ENCODE measurements at places on chromosomes 6 and 20.

DNA sequence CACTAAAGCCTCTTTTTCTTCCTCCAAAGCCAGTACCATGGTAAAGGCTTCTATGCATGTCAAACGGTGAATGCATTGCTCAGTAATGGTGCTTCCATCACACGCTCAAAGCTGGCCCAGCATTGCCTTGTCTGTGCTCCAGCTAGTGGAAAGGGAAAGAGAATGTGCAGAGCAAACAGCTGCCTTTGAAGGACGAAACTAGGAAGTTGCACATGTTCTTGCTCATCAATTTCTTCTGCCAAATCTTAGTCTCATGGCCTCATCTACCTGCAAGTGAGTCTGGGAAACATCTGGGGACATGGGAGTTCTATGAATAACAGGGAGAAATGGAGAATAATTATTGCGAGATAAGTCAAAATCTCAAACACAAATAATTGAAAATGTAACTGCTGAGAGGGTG, 216.5 kb upstream of the SSTR4 start:
- DNase-seq, result no peak

DNA sequence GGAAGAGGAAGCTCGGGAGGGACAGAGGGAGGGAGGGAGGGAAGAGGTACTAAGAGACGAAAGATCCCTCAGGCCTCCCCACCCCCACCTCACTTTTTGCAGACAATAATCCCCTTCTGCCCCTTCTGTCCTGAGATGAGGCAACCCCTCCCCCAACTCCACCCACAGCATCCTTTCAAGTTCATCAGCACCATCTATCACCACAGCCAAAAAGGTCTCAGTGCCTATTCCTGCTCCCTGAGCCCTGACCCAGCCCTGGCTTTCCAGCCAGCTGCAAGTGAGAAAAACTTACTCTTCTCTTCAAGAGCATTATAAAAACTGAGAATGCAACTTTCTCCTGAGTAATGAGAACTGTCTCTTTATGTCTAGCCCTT, 133.2 kb upstream of the LRFN2 start:
- DNase-seq, result no peak

DNA sequence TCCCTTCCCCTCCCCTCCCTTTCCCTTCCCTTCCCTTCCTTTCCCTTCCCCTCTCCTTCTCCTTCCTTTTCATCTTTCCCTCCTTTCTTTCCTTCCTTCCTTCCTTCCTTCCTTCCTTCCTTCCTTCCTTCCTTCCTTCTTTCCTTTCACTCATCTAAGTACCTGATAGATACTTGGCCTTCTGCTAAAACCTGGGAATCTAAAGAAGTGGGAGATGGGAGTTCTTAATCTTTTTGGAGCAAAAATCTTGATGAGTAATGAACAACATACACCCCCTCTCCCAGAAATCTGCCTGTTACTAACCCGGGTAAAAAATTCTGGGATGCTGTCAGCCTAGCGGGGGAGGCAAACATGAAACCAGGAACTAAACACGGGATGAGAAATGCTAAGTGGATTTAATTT, 100.7 kb downstream of the VEGFA start:
- DNase-seq, result no peak

GRCh38 chr6:626236-626635, 30.7 kb downstream of the HUS1B start:
- DNase-seq, result no peak

DNA sequence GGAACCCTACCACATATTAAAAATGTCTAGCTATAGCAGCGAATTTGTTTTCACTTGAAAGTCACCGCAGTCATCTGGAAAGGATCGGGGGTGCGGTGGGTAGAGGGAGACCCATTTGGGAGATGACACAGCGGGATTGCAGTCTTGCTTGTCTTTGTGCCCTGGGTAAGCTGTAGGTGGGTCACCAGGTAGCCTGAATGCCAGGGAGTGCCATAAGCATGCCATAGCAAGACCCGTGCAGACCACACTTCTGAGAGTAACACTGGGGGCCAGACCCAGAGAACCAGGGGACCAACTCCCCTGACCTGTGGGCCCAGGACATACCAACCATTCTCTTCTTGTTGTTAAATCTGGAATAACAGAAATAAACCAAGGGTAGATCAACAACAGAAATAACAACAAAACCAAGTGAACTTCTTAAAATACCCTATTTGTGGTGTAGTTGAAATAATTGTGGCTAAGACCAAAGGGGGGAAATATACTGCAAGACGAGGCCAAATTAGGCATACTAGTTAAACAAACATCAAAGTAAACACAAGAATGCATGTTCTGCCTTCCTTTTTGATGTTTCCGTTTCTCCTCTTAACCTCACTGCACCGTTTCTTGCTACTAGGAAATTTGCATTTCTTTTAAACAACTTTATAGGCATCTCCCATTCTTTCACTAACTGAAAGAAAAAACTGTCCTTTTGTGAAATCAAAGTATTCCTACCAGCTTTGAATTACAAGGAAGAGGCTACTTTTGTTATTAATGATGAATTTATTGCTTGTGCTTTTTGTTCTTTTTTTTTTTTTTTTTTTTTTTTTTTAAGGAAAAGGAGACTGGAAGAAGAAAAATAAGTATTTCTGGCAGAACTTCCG, 128.2 kb downstream of the SASH1 start:
- no peak for DNase-seq

GRCh38 chr20:63553933-63554290, at the start of gene FNDC11:
Gene FNDC11, plus strand, starts transcription at chr20:63554159. Its CDS starts 1,505 bp downstream, at chr20:63555664.
- no peak for DNase-seq

DNA sequence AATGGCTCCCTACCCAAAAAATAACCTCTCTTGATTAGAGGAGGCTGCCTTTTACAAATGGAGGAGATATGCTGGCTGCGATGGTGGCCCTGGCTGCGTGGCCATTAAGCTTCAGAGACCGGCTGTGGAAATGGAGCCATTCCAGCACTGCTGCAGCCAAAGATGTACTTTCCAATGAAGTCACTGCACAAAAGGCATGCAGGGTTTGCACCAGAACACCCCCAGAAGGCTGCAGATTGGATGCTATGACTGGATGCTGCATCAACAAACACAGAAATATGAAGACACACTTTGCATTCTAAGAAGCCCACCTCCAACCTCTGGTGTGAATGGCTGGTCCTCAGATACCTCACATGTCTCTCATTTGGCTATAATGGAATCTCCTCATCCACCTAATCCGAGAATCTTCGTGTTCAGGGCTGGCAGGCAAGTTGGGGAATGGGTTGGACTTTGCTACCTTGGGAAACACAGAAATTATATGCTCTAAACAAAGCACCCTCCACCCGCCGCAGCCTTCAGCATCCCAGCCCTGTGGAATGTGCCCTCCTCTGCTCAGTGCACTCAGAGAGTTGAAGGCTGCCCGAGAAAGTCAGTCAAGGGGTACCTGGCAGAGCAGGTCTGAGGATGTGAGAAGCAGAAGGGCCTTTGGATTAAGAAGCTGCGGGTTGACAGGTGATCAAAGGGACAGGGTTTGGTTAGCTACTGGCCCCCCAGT, 35.3 kb downstream of the APCDD1L start:
- DNase-seq, result no peak

DNA sequence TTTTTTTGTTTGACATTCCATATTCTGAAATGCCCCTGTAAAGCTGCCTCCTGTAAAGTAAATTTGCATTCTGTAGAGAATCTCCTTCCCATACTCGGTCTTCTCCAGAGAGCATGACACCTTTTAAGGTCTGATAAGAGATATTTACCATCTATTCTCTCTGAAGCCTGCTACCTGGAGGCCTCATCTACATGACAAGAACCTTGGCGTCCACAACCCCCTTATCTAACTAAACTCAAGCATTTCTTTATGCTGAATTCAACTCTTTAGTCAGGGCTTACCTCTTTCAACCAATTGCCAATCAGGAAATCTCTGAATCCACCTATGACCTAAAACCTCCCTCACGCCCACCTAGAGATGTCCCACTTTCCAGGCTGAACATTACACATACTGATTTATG, 51.6 kb downstream of the FAM184A start:
- DNase-seq, result no peak

- peak; percentile 37 for DNase-seq
Observed at GRCh38 chr6:137076277-137077068, 31.7 kb upstream of the IL20RA start.

- DNase-seq, result no peak
Observed at GRCh38 chr6:48111575-48111974, 578 bp upstream of the PTCHD4 start.

DNA sequence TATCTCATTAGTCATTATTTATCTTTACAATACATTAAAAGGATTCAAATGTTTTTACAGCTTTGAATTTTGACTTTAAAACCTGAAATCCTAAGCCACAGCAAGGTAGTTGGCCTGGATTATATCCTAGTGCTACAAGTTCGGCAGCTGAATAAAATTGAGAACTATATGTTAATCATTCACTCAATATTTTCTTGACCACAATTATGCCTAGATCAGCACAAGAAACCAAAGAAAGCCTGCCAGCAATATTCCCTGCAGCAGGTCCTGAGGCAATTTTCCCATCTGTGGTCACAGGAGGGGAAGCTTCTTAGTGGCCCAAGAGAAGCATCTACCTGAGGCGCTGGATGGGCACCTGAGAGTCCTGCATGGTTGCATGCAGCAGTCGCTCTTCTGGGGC, 183.5 kb downstream of the GMDS start:
- DNase-seq, result no peak

- no peak for DNase-seq
Observed at GRCh38 chr6:161082215-161082614, 90.6 kb downstream of the MAP3K4 start.

DNA sequence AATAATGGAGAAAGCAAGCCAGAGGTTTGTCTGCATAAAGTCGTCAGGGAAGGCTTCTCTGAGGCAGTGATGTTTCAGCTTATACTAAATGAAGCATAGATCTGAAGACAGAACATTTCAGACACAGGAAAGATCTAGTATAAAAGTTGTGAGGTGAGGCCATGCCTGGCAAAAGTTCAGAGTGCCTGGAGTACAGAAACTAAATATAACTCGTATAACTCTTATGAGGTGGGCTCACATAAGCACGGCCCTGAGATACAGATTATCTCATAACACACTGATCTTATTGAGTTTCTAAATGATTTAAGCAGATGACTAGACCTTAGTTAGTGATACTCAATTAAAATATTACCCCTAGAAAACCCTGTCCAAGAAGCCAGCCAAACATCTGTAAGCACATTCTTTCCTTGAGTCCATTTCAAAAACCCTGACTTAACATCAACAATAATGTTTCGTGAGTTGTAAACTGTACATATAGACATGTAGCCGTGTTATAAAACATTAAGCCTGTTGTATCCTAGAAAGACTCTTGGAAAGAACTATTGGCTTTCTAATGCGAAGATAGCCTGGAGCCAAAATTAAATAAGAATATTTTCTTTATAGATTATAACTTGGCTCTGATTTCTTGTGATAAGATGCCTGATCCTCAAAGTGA, 667.6 kb downstream of the TENT5A start:
- no peak for DNase-seq

- DNase-seq, result no peak
Observed at GRCh38 chr20:39429726-39430125, 467.6 kb downstream of the DHX35 start.

DNA sequence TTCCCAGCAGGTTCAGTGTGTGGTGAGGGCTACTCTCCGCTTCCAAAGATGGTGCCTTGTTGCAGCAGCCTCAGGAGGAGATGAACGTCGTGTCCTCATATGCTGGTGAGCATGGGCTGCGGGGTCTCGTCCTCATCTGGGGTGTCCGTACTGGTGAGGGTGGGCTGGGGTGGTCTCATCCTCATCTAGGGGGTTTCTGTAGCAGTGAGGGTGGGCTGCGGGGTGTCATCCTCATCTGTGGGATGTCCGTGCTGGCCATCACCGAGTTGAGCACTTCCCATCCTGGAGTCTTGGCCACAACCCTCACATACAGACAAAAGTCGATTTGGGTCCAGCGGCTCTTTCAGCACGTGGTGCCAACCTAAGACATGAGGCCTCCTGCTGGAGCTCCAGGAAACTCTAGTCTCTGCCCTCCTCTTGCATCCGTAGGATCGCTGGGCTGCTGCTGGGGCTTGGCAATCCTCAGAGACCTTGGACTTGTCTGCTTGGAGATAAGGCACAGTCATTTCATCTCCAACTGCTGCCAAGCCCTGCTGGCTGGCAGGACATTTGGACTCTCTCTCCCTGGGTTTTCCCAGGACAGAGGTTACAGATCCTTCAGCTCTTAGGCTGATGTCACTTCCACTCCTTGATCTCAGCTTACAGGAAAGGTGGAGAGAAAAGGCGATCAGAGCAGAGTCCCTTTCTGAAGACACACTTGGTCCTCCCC, 160.4 kb downstream of the PACRG start:
- no peak for DNase-seq

DNA sequence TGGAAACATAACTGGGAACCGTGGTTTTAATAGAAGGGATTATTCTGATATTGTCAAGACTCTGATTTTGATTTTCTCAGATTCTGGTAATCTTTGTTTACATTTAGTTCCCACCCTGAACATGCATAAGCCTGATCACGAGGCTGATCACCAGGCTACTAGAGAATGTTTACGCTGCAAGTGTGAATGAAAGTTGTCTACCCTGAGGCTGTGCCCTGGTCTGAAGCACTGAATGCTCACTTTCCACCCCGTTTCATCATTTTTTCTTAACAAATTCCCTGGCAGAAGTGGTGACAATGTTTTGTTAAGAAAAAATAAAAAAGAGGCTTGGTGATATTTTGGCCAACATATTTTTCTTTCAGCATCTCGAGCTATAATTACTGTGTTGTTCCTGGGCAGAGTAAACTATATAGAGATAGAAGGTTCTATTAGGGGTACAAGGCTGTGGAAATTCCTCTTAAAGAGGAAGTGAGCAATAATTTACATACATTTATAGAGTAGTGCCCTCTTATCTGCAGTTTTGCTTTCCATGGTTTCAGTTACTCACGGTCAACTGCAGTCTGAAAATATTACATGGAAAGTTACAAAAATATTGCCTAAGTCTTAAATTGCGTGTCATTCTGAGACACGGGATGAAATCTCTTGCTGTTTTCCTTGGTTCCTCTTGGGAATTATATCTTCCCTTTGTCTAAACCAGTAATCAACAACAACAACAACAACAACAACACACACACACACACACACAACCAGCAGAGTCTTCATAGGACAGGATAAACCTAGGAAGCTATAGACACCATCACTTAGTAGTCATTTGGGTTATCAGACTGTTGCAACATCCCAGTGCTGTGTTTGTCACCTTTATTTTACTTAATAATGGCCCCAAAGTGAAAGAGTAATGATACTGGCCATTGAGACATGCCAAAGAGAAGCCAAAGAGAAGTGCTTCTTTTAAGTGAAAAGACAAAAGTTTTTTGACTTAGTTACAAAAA, 566.6 kb upstream of the CITED2 start:
- DNase-seq, result no peak

- no peak for DNase-seq
Observed at GRCh38 chr6:158539413-158539812, 20.5 kb upstream of the TMEM181 start.

GRCh38 chr6:37819802-37820717, 533 bp downstream of the ZFAND3 start:
- DNase-seq, result no peak

GRCh38 chr20:52766645-52767435, 205.3 kb upstream of the TSHZ2 start:
- DNase-seq, result no peak

DNA sequence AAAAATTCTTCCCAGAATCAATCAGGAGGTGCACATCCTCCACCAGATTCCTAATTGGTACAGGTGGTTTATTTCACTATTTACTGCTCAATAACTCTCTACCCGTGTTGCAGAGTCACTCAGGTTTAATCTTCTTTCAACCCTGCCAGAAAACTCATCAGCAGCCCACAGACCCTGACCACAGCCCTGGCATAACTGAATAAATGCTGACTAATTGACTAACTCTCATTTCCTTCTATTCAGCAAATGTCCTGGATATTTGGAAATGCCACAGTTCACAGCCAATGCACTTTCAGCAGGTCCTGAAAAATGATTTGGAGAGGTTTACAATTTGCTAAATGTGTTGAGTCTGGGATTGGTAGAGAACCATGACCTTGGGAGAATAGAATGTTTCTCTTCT, 62.3 kb downstream of the TRMT6 start:
- no peak for DNase-seq

Data from left renal pelvis (tissue), 4 donors.